ENCODE measurements at places on chromosomes 1 and 21.

- DNase-seq: no peak
Measured at GRCh38 chr1:172719066-172719627, 60.2 kb downstream of the FASLG start.

DNA sequence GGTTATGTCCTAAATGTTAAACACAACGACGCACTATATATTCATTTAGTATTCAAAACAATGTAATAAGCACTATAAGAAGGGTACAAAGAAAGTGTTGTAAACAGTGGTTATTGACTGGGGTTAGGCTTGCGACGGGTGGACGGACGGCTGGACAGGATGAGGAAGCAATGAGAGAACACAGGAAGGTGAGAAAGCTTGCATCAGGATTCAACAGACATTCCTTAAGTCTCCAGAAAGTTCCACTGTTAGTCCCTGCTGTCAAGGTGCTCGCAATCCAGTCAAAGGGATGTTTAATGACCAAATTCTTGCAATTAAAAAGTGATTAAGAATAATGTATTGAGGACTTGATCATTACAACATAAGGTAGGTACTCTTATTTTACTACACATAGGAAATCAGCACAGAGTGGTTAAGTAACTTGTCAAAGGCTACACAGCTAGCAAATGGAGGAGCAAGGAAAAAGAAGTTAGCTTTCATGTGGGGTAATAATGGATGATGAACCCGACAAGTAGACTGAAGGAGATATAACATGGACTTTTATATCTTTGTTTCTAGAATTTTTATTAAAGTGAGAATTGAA is 994 bp upstream of the ACBD6 start:
- DNase-seq: no peak

DNA sequence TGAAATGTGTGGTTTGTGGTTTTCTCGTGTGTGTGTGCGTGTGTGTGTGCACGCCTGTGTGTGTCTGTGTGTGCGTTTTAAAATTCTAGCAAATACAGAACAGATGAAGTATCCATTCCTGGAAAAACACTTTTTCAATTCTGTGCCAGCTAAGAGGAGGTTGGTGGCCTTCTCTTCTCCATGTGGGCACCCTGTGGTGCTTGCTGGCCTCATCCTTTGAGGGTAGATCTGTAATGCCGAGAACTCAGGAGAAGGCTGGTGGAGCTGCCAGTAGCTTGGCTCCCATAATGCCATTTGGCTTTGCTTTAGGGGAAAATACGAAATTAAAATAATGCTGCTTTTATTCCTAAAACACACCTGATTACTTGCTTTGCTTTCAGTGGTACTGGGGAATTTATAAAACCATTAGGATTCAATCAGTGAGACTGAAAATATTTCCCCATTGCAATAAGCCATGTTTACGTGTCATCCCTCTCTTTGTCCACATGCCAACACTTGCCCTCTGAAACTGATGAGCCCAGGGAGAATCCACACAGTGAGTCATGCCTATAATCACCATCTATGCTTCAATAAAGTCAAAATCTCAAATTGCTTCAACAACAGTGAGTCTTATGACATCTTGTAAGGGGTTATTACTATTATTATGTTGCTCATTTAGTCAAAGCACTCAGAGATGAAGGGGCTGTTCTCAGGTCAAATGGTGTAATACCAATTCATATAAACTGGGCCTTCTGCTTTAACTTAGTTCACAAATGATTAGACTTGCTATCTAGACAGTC is 39.2 kb downstream of the ABCA4 start:
- no peak for DNase-seq

DNA sequence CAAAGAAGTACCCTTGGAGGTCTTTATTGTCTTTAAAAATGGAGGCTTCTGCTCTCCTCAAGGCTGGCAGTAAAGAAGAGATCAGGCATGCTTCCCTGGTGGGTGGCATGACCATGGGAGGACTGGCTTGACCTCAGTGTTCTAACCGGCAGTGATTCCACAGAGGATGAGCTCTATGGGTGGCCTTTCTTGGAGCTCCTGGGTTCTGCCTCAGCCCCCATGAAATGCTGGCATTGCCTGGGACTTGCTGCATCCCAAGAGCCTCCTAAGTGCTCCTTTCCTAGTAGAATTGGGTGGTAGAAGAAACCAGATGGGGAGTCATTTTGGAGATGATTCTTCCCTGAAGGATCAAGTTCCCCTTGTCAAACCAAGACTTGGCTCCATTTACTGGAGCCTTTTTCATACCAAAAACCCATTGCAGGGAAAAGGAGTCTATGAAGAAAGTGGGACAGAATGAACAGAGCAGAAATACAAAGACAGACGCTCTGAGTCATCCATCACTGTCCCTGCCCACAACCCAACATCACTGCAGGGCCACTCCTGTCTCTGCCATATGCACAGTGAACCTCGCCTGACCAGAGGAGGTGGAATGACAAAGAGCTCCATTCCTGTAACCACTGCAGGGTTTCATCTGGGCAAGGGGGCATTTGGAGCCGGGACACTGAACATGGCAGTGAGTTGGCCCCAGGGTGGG is 42.4 kb downstream of the RIMS3 start:
- no peak for DNase-seq

Data from stimulated activated CD4-positive, alpha-beta T cell treated with anti-CD3 and anti-CD28 coated beads, Interleukin-12 subunit alpha, Interleukin-12 subunit beta, amount 100 ng/mL, for 4 hours (primary cell).